IPS-NIHi11 (cell line): ENCODE measurements at places on chromosomes 12 and 14.
A peak's percentile ranks its signal among the peaks of the same experiment; 100 is the strongest.

DNA sequence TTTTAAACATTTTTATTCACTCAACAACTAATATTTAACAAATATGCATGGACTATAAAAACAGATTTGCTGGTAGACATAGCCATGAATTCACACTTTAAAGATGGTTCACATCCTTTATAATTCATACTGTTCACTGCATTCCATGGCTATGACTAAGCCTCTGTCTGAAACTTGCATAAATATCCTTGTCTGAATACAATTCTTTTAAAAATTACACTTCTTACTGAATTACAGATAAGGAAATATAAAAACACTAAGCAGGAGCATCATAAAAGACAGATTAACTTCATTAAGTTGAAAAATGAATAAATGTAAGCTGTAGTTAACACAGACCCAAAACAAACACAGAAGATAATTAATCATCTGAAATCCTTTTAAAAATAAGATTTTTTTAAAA, 53.8 kb downstream of the GXYLT1 start:
- DNase-seq, result no peak

GRCh38 chr12:71748081-71748850, 6.4 kb upstream of the RAB21 start:
- DNase-seq, result no peak

DNA sequence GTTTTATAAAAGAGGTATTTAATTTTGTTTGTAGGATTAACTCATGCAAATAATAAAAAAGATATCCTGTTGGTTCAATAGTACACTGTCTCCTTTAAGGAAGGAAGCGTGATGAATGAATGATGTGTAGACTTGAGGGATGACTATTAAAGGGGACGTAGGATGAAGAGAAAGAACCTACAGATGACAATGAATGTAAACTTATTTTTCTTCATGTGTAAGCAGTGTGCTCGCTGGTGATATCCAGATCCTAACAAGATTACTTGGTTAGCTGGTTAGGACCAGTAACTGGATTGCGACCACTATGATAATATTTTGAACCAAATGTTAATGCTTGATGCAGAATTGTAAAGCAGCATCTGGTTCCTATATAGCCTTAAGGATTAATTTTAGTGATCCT, 2.6 kb downstream of the ARF6 start:
- DNase-seq, result no peak

DNA sequence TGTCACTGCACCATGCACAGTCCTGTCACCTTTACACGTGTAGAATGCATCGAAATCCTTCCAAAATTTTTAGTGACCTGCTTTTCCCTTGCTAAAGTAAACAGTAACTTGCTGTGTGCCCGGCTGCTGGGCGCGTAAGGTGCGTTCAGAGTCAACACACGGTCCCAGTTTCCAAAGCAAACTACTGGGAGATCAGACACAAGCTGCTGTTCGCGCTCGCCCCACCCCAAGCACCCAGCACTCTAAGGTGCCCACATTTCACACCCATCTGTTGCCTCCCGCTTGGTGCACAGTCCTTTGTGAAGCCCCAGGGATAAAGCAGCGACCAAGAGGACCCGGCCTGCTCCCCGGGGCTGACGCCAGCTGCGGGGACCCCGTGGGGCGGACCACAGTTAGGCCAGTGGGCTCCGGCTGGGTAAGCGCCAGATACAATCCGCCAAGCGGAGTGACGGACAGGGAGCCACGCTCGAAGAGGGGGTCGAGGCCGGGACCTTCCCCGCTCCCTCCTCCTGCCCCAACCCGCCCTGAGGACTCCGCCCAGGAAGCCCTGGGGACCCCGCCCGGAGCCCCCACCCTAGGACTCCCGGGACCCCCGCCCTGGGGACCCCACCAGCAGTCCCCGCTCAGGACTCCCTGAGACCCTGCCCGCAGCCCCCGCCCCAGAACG, 633 bp downstream of the STX2 start:
- peak; percentile 64 for DNase-seq

- DNase-seq, result peak; percentile 5
Measured at GRCh38 chr12:497501-498160, 37.9 kb downstream of the B4GALNT3 start.

DNA sequence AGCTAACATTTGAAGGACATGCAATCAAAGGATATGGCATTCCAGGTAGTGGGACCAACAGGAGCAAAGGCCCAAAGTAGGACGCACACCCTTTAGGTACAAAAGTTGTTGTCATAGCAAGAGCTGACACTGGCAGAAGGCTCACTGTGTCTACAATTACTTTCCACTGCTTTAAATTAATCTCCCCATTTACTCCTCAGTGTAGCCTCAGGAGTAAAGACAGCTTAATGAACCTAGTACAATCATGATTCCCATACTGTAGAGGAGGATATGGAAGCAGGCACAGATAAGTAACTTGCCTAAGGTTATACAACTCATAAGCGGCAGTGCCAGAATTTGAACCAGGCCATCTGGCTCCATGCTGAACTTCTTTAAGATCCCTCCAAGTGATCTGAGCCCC, 212.9 kb upstream of the SFSWAP start:
- no peak for DNase-seq

- DNase-seq, result no peak
Measured at GRCh38 chr12:41465526-41465925, 277.4 kb downstream of the PDZRN4 start.

GRCh38 chr14:64209444-64210131, 84.6 kb downstream of the ESR2 start:
- DNase-seq, result no peak

- DNase-seq, result no peak
Measured at GRCh38 chr12:69056743-69057515, 124.0 kb upstream of the CPM start.

GRCh38 chr12:62075870-62076269, 184.3 kb upstream of the USP15 start:
- DNase-seq, result no peak

GRCh38 chr14:105857826-105858675, 331.7 kb downstream of the TMEM121 start:
- no peak for DNase-seq

GRCh38 chr12:58502841-58503240, 417.5 kb downstream of the LRIG3 start:
- DNase-seq, result no peak

- DNase-seq, result no peak
Measured at GRCh38 chr12:49646871-49647654, 23.7 kb downstream of the PRPF40B start.

DNA sequence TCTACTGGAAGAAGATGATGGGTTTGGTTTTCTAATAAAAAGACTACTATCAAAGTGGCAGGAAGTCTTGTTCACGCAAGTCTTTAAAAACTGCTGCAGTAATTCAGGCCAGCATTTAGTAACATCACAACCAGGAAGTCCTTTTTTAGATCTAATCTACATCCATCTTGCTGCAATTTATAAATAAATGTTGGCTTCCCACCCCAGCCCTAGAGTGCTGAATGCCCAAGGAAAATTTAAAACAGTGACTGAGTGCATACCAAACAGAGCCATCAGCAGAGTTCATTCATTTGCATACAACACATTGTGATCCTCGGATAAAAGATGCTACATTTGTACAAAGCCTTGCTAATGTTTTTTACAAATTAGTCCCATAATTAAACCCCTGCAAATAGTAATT, 72.1 kb downstream of the PHLDA1 start:
- DNase-seq, result no peak

- no peak for DNase-seq
Measured at GRCh38 chr14:81509321-81509720, 24.3 kb downstream of the SEL1L start.
